ENCODE measurements at places on chromosomes 3 and 15.

DNA sequence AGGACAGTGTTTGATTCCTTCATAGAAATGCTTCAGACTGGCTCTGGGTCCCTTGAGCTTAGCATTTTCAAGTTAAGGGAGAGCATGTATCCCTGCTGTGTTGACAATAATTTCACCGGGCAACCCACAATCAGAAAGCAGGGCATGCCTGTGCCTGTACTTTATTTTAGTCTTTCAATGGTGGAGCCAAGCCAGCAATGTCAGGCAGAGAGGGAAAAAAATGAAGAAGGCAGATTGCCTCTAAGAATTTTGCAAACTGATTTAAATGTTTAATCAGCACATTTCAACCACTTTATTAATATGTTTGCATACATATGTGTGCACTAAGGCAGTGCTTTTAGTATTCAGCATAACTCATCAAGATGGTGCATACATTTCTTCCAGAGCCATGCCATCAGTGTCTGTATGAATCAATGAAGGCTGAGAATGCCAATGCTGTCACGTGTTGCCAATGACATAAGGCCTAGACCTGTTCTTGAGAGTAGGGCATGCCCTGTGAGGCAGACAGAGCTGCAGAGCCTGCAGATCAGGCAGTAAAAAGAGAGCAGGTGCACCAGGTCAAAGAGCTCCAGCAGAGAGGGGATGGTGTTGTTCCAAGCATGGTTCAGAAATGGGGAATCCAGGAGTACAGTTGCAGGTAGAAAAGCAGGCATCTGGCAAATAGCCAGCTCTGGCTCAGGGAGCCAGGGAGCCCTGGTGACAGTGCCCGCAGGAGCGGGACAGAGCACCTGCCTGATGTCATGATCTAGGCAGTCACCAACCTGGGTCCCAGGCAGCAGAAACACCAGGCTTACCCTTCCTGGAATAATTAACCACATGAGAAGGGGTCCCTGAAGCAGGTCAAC, 508.5 kb downstream of the GABRG3 start:
- DNase-seq, result no peak

DNA sequence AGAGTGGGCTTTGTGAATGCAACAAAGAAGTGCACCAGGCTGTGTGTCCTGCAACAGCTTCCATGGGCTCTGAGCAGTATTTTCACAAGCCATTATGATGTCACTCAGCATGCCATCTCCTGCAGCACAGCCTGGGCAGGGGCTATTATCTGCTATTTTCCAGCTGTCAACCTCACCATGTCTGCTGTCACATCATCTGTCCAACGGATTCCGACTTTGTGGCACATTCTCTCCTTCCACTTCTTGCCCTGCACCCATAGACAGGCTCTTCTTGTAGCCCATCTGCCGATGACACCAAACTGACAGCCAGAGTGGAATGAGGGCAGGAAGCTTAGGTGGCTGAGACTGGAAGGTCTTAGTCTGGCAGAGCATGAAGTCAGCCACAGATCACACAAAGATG, 691.9 kb downstream of the NTRK3 start:
- DNase-seq, result no peak

GRCh38 chr3:23711916-23712494, 93.8 kb upstream of the UBE2E1 start:
- no peak for DNase-seq

- no peak for DNase-seq
These were observed 83.2 kb downstream of the MB21D2 start for GRCh38 chr3:192834428-192834827.

GRCh38 chr3:51063053-51063452, 322.0 kb upstream of the MANF start:
- no peak for DNase-seq

- no peak for DNase-seq
These were observed 13.1 kb upstream of the KY start for GRCh38 chr3:134663721-134664456.
